GM12892 (cell line): ENCODE measurements at places on chromosomes 16 and 17.

GRCh38 chr17:66900126-66901010 is 64.1 kb upstream of the CACNG4 start:
- DNase-seq = no peak

DNA sequence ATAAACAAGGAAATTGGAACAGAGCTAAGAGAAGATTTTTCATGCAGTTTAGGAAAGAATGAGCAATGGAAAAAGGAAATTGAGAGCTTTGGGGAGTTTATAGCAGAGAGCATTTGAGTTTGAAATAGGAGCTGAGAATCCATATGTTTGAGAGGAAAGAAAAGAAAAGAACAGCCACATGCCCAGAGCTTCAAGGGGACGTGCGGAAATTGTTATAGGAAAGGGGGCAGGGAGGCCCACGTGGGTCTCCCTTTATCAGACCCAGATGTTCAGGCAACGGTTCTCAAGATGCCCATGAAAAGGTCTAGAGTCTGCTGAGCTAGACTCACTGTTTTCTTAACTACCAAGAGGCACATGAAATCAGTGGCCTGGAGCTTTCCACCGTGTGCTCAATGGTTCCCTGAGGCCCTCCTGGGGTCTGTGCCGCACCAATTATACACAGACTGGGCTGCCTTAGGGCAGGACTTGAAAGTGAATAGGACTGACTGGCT is 31.2 kb downstream of the CHD9 start:
- DNase-seq = no peak

DNA sequence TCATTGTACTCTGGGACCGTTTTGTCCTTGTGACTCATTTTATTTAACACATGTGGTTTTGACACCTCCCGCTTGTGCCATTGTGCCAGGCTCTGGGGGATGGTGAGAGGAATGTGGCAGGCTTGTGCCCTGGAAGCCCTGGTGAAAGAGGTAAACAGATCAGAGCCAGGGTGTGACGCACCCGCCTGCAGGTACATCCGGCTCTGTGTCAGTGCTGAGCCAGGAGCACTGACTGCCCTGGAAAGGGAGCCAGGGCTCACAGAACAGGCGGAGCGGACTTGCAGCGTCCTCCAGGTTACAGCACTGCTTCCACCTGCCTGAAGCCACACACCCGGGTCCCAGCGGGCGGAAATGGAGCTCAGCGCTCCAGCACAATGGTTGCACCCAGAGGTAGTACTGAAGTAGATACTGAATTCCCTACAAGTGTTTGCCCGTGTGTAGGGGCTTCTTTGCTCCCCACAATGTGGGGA is 30.6 kb downstream of the CDRT15 start:
- DNase-seq = no peak

GRCh38 chr17:78714534-78714933 is 67.5 kb downstream of the CYTH1 start:
- no peak for DNase-seq

GRCh38 chr17:79531191-79532095 is 79.4 kb downstream of the RBFOX3 start:
- no peak for DNase-seq

DNA sequence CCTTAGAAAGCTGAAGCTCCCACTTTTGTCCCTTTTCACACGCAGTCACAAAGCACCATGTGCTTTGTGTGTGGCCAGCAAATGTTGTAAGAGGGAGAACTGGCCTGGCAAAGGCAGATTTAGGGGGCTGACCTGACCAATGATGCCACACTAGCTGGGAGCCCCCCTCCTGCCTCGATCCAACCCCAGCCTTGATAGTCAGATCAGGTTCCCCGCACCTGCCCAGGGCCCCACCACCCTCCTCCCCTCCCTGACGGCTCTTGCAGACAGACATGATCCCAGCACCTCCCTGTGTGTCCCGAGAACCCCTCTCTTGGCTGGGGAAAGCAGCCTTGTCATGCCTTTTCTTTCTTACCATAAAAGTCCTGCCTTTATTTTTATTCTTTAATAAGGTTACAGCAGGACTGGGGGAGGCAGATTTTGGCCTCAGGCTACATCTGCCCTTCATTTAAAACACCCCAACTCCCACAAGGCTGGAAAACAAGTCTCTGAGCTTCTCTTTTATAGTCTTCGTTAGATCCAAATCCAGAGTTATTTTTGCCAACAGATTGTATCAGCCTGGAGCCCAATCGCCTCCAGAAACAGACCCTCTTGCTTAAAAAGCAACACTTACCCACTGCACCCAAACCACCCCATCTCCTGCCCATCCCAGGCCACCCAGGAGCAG is 201.8 kb upstream of the CDH5 start:
- no peak for DNase-seq

DNA sequence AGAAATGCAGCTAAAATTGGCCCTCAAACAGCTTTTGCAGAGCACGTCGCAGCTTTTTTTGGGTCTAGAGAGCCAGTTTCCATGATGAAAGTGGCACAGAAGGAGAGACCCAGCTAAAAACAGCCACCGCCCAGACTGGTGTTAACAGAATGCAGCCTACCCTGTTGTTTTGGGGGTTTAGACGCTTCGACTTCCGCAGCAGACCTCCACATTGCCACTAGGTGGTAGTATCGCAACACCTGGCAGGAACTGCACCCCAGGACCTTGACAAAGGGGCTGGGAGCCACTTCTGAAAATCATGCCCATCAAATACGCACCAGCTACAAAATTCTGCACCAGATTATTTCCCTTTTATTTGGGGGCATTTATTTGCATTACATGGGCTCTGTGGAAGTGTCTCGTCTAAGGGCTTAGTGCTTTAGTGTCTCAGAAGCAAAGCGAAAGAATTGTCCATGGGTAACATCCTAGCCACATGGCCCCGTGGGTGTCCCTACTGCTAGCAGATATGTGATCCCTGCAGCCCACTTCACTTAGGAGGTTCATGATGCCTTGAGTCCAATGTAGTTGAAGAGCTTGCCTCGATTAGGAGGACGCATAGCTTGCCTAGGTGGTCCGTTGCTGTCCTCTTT is 167.1 kb downstream of the HAPSTR1 start:
- DNase-seq = peak; percentile 37

DNA sequence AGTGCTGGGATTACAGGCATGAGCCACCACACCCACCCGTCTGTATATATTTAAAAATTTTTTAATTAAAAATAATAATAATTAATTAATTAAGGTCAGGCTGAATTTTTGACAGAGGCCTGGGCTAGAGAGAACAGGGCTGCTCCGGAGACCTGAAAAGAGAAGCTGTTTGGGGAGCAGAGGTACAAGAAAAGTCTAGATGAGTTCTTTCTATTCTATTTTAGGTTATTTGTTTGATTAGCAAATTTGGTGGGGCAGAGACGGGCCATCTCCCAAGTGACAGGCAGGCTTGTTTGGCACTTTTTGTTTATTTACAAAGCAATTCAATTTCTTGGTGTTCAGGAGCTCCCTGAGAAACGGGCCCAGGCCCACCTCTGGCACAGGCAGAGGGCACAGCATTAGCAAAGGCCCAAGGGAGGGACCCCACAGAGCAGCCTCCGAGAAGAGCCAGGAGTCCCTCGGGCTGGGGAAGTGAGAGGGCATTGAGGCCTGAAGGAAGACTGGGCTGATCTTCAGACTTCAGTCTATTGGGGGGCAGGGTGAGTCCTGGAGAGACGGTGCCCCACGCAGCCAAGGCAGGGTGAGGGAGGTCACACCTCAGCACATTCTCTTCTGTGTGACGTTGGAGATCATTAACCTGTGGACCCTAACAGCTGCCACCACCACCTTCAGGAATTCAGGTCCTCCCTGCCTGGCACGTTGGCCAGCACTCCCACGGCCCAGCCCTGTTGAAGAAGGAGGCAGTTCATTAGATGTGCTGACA is 10.8 kb upstream of the RIPOR1 start:
- no peak for DNase-seq

GRCh38 chr17:81427173-81428120 is 32.2 kb downstream of the BAHCC1 start:
- DNase-seq = no peak

DNA sequence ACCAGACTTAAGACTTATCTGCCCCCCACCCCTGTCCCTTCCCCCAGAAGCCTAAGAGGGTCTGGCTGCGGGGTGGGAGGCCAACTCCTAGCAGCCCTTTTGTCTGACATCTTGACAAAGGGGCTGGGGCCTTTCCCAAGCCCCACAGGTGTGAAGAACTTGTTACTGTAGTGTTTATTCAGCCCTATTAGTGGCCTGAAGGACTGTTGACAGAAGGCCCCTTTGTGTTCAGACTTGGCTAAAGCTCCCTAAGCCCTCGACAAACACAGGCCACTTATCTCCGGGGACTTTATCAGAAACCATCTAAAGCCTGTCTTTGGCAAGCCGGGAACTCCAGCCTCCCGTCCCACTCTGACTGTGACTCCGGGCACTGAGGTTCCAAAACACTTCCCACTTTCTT is 129.8 kb downstream of the NTN1 start:
- DNase-seq = no peak

DNA sequence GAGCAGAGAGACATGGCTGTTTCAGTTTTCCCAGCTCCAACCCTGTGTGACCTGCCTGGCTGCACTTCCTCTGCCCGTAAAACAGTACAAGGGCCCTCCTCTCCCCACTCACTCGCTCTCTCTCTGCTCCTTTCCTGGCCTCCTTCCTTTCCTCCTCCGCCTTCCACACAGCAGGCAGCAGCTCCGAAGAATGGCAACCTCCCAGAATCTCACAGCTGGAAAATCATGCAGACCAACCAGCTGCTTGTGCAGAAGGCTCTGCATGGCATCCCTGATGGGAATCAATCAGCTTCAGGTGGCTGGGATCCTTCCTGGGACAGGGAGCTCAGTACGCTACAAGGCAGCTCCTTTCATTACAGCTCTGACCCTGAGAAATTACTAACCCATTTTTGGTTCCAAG is 27.4 kb downstream of the TMEM132E start:
- DNase-seq = no peak

GRCh38 chr17:69390795-69391501 is 23.5 kb upstream of the MAP2K6 start:
- DNase-seq = no peak

- DNase-seq = no peak
These were observed 28.0 kb upstream of the MTSS2 start for GRCh38 chr16:70713824-70714223.

GRCh38 chr17:79286440-79286839 is 211.8 kb downstream of the ENGASE start:
- DNase-seq = no peak

DNA sequence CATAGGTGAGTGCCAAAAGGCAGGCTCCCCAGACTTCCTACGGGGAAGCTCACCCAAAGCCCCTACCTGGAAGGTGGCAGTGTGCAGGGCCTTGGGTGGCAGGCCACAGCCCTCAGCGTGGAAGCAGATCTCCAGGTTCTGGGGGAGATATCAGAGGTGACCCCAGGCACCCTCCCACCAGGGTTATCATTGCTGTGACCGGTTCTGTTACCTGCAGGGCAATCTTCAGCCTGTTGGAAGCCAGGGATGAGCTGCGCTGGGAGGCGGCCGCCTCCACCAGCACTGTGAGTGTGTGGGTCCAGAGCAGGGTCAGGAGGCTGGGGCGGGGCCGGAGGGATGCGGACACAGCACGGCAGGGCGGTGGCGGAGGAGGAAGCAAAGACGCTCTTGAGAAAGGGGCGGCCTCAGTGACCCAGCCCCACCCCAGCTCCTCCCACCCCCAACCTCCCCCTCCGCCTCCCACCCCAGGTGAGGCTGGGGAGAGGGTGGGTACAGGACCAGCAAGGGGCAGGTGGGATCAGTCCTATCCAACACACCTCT is 13.1 kb downstream of the UNC13D start:
- DNase-seq = no peak

GRCh38 chr16:783404-784161 is 4.6 kb downstream of the RPUSD1 start:
- no peak for DNase-seq

GRCh38 chr17:69552986-69553667 is 138.6 kb downstream of the MAP2K6 start:
- DNase-seq = no peak
